ENCODE measurements at places on chromosomes 3 and 15.

- DNase-seq = no peak
Measured at GRCh38 chr3:147427746-147428145, 18.6 kb downstream of the ZIC1 start.

- no peak for DNase-seq
Measured at GRCh38 chr3:50165910-50166538, 10.9 kb downstream of the SEMA3F start.

- peak; percentile 87 for DNase-seq
Measured at GRCh38 chr3:194140520-194141414, 4.8 kb downstream of the HES1 start.

- DNase-seq = no peak
Measured at GRCh38 chr3:47117807-47118364, 46.0 kb downstream of the SETD2 start.

GRCh38 chr3:187085021-187085666 lies 54.2 kb downstream of the RPL39L start:
- DNase-seq = no peak

DNA sequence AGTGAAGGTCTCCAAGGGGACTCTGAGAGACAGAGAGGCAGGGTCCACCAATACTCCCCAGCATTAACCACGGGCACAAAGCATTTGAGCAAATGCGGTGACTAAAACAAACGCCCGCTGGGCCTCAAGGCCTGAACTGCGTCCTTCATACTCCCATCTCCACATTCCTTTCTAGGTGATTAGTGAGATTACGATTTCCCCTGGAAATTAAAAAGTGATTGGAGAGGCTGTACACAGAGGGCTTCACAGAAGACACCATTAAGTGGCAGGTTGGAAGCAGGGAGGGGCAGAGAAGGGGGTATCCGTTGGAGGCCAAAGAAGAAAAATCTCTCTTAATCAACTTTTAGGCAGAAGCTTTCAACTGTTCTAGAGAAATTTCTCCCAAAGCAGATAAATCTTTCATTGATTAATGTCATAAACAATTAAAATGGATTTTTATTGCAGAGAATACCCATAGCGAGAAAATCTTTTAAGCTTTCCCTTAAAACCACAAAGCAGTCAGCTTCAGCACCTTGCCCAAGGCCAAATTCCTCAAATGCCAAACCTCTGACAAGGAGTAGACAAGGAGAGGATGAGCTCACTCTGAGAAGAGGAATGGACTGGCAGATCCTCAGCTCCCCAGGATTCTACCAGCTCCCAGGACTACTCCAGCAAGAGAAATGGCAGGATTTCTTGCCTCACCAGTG lies 38.2 kb downstream of the MB21D2 start:
- no peak for DNase-seq

DNA sequence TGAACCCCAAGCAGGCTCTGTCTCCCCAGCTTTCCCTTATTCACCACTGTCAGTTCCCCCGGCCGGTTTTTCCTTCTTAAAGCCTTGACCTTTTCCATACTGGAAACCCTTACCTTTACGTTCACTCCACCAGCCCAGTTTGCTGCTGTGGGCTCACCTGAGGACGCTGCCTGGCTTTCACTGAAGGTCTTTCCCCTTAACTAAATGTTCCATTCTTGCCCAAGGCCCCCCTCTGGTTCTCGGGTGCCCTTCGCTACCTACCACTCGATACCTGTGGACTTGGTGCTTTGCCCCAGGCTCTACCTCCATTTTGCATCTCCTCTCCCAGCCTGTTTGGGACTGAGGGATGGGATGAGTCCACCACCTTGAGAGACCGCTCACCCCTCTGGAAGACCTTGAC lies 851 bp downstream of the AP2M1 start:
- DNase-seq = no peak

GRCh38 chr3:12734960-12735359 lies 24.1 kb downstream of the TMEM40 start:
- DNase-seq = no peak

DNA sequence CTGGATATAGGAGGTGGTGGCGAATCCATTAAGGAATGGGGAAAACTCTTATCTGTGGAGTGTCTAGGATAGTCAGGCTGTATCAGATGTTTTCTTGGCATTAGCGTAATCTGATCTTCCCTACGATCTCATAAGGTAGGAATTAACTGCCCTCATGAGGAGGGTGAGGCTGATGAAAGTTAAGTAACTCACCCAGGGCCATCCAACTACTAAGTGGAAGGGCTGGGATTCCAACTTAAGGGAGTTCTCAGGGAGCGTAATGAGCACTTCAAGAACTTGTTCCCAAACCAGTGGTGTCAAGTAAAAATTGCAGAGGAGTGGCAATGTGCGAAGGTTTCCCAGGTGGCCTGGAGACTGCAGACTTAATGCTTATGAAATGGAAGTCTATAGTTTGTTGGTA lies 55.9 kb upstream of the OSBPL11 start:
- DNase-seq = no peak

GRCh38 chr3:31399271-31399670 lies 133.5 kb upstream of the STT3B start:
- no peak for DNase-seq
